Common myeloid progenitor, CD34-positive (primary cell): ENCODE measurements at places on chromosomes 4 and X.

GRCh38 chr4:160202802-160203201 is 1099.9 kb downstream of the RAPGEF2 start:
- no peak for DNase-seq

DNA sequence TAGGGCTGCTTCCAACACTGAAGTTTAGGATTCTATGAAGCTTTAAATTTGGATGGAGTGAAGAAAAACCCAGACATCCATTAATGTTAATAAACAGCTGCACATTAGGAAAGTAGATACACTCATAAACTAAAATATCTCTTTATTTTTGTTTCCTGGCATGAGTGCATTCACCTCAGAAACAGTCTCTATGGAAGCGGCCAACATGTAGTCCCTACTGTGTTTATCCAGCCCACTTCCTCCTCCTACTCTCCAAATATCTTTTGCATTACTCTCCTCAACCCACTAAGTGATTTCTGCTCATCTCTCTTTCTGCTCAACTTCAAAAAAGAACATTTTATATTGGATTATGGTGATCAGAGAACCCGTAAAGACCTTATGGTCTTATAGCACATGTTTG is 180.3 kb upstream of the MXRA5 start:
- DNase-seq = no peak

DNA sequence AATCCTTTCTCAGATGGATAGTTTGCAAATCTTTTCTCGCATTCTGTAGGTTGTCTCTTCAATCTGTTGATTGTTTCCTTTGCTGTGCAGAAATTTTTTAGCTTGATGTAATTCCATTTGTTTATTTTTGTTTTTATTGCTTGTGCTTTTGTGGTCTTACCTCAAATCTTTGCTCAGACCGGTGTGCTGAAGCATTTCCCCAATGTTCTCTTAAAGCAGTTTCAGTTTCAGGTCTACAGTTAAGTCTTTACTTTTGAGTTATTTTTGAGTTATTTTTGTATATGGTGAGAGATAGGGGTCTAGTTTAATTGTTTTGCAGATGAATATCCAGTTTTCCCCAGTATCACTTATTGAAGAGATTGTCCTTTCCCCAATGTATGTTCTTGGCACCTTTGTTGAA is 18.2 kb upstream of the SLC25A14 start:
- no peak for DNase-seq

DNA sequence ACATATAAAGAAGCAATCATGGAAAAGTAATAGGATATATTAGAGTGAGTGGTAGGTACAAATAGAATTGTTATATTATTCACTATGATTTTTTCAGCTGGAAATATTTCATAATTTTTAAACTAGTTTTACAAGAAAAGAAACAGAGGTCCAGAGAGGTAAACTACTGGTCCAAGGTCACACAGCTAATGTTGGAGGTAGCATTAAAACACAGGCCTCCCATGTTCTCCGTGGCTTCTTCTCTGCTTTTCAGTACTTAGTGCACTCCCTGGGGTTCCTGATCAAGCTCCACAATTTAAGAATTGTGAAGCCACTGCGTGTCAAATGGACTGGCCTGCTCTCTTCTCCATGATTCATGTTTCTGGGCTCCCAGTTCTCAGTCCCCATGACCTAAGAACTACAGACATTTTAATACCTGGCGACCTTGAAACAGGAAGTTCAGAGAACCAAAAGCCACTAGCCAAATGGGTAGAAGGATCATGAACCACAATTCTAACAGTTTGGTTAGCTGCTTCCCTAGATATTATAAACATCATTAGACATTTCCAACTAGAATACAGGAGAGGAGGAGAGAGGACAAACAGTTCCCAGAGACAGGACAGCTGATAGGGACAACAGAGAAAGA is 172.0 kb upstream of the KLF3 start:
- DNase-seq = peak; percentile 17

GRCh38 chr4:98890702-98891455 is 38.1 kb downstream of the EIF4E start:
- no peak for DNase-seq

DNA sequence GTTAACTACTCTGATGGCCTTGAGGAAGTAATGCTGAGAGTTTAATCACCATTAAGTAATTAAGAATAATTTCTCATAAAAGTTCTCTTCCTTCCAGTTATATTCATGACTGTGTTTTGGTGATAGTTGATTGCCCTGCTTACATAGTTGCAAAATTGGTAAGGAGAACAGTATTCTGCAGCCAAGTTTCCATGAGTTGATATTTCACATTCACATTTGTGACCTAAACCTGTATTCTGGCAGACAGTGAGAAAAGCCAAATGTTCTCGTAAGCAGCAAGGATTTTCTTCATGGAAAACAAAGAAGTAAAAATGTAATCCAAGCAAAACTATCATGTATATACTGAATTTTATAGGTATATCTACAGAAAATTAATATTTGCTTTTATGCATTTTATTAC is 187.8 kb upstream of the NUDT6 start:
- DNase-seq = no peak
